Endodermal cell (in vitro differentiated cells): ENCODE measurements at places on chromosomes 13 and 19. TPM values are rescaled to one million over a fixed set of nuclear protein-coding genes. Genes with fewer than 3 reads are reported as not detected.
A peak's percentile ranks its signal among the peaks of the same experiment; 100 is the strongest.

GRCh38 chr19:44904426-44904994 is 1.1 kb upstream of the APOE start:
- DNase-seq: peak; percentile 82

GRCh38 chr13:76868371-76868770 is 17.8 kb downstream of the KCTD12 start:
- DNase-seq: no peak

DNA sequence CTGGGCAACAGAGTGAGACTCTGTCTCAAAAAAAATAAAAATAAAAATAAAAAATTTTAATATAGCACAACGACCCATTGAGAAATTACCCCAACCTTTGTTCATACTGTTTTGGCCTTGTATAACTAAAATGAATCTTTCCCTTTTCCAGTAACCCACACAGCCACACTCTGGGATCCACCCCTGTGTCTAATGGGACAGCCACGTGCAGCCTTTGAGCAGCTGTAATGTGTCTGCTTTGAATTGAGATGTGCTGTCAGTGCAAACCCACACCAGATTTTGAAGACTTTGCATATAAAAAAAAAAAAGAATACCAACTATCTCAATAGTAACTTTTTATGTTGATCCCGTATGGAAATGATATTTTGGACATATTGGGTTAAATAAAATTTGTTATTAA is 112.7 kb upstream of the UBL3 start:
- no peak for DNase-seq

- DNase-seq: no peak
These were observed 158.4 kb downstream of the MYO16 start for GRCh38 chr13:108787700-108788414.

- no peak for DNase-seq
These were observed 416.6 kb downstream of the KLF12 start for GRCh38 chr13:73717632-73718031.

Gene ZNF724
- total RNA-seq: 42.3 and 49.8 TPM in 2 replicates

- peak; percentile 98 for DNase-seq
These were observed at the start of gene JUND for GRCh38 chr19:18281082-18282020. Gene JUND, minus strand, starts transcription at chr19:18281622. Its CDS starts 138 bp downstream, at chr19:18281484.

GRCh38 chr19:7250057-7250596 is 44.1 kb downstream of the INSR start:
- DNase-seq: no peak

DNA sequence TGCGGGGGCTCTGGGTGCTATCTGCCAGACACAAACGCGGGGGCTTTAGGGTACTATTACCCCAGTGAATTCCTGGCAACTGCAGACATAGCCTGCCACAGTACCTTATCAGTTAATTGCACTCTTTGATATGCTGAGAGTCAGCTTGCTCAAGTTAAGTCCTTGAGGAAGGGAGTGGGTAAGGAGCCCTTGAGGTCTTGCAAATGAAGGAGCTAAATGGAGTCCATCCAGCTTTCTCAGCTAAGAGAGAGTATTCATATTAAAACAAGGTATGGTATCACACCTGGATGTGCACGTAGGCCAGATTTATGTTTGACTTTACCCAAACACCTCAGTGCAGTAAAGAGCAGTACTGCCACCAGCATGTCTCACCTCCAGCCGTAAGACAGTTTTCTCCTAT is 11.5 kb upstream of the ZNF606 start:
- no peak for DNase-seq

DNA sequence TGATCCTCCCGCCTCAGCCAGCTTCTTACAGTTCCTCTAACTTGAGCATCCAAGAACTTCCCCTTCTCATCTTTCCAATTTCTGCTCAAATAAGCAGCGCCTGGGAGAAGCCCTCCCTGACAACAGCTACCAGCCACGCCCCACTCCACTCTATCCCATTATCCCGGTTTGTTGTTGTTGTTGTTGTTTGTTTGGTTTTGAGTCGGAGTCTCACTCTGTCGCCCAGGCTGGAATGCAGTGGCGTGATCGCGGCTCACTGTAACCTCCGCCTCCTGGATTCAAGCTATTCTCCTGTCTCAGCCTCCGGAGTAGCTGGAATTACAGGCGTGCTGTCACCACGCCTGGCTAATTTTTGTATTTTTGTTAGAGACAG is 822 bp upstream of the PTPRS start:
- no peak for DNase-seq

Gene DOCK9
- 20.5 and 22.5 TPM in 2 replicates for total RNA-seq

Gene IGFL3
- total RNA-seq: 1.6 to 4.4 TPM (median 2.1 TPM) in 3 replicates

Gene ISYNA1
- 156 and 161 TPM in 2 replicates for total RNA-seq

DNA sequence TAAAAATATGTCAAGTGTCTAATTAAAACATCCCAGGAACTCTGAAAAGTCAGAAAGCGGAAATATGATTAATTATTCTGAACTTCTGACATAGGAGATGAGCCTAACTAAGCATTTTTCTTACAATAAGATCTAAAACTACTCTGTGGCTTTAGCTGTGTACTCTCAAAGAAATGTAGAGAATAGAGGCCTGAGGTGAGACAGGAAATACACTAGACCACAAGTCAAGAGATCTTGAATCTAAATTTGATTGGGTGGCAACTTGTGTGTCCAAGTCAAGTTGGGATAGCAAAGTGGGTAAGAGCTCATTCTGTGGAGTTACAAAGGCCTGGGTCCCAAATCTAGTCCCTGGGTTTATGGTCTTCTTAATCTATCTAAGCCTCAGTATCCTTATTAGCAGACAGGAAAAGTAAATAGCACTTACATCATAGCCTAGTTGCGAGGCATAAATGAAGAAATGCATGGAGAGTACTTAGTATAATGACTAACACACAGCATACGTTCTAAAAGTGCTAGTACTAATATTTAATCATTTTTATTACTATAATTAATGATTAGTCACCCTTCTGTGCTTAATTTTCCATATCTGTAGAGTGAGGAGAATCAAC is 9.4 kb upstream of the LRRC63 start:
- no peak for DNase-seq

DNA sequence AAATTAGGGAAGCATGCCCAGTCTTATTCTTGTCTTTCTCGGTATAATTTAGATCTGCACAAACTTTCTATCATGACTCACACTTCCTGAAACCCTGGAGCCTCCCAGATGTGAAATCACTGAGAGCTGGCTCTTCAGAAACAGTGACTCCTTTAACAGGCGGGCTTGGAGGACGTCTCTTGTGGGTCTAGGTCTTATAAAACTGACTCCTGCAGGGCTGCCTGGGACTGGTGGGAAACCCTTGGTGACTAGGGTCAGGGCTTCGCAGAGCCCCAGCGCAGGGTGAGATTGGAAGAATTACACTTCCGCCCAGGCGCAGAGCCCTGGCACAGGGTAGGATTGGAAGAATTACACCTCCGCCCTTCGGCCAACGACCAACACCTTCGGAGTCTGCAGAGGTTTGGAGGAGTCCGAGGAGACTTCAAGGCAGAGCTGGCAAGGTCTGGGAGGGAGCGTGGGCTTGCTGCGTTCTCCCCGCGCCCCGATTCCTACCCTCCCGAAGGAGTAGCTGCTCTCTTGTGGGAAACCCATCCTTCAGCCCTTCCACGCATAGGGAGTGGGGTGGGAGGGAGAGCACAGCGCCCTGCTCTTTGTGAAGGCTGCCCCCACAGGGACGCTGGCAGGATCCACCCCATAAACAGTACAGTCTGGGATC is 43.4 kb upstream of the MAP3K10 start:
- DNase-seq: no peak

GRCh38 chr19:48646001-48646721 is at the start of gene CA11:
Gene CA11, minus strand, starts transcription at chr19:48646187. Its CDS starts 555 bp downstream, at chr19:48645632.
- DNase-seq: peak; percentile 98

GRCh38 chr13:38914070-38914469 is 76.6 kb downstream of the STOML3 start:
- DNase-seq: peak; percentile 70
